ENCODE measurements at places on chromosomes 7 and 10.

DNA sequence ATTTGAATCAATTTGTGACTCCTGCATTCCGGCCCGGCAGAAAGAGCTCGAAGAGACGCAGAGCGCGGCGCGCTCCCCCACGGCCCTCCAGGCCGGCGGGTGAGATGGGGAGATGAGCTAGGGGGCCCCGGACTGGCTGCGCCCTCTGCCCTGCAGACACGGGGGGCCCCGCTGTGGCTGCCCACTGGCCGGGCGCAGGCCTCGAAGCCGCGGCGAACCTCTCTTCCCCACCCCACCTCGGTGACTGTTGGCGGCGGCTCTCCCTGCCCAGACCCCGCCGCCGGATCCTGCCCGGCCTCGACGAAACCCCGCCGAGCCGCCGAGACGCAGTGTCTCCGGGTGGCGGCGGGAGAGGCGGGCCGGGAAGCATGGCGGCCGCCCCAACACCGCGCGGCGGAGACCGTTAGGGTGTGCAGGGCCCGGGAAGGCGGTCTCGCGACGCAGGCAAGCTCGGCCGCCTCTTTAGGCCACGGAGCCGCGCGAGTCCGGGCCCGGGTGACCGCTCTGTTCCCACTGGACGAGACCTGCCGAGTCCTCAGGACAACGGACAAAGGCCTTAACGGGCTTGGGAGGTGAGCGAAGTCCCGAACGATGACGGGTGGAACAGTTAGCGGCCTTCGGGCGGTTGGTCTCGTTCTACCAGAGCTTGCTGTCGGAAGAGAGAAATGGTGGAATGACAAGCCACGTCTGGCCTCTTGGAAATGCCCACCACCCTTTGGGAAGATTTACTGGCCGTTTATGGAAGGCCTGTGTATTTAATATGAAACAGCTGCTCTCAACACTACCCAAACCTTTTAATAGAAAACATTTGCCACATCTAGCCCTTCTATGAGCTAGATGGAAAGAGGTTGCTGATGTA lies 24.3 kb downstream of the NUP42 start:
- DNase-seq: no peak

GRCh38 chr10:17668435-17669184 lies 24.7 kb downstream of the STAM start:
- DNase-seq: no peak

DNA sequence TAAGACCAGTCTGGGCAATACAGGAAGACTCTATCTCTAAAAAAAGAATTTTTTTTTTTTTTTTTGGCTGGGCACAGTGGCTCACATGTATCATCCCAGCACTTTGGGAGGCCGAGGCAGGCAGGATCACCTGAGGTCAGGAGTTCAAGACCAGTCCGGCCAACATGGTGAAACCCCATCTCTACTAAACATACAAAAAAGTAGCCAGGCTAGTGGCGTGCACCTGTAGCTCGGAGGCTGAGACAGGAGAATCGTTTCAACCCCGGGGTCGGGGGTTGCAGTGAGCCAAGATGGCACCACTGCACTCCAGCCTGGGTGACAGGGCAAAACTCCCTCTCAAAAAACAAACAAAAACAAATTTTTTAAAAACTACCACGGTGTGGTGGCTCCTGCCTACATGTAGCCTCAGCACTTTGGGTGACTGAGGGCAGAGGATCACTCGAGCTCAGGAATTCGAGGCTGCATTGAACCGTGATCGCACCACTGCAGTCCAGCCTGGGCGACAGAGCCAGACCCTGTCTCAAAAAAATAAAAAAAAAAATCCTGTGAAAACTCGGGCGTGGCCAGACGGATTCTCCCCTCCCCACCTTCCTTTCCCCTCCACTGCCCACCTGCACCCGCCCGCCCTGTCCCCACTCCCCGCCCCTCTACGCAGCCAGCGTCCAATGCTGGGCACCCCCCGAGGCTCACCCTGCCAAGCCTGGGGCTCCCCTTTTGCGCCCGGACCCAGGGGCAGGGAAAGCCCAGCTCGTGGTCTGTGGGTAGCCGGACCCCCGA lies 745 bp upstream of the ORAI2 start:
- DNase-seq: no peak

DNA sequence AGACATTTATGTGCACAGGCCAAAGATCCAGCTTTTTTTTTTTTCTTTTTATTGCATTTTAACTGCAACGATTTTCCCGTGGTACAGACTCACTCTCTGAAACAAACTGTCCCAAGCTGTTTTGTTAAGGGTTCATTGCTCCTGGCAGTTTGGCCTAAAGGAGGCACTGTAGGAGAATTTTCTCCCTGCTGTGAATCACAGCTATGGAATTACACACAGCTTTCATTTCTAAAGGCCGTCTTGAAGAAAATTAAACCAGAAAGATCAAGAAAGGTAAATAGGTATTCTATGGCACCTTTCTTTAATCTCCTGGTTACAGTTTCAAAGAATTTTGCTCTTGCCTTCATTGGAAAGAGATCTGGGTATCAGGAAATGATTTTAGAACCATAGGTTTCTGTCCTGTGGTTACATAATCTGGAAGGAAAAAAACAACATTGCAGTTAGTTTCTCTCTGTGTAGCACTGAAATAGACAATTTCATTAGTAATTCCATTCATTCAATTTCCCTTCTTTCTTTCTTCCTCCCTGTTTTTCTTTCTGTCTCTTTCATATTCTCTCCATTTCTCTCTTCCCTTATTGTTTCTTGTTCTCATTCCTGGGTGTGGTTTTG lies 51.2 kb downstream of the PDK4 start:
- peak; percentile 42 for DNase-seq

- DNase-seq: no peak
These were observed 3.2 kb downstream of the BZW2 start for GRCh38 chr7:16649196-16649595.

GRCh38 chr10:71761105-71761511 lies 12.2 kb downstream of the VSIR start:
- no peak for DNase-seq

DNA sequence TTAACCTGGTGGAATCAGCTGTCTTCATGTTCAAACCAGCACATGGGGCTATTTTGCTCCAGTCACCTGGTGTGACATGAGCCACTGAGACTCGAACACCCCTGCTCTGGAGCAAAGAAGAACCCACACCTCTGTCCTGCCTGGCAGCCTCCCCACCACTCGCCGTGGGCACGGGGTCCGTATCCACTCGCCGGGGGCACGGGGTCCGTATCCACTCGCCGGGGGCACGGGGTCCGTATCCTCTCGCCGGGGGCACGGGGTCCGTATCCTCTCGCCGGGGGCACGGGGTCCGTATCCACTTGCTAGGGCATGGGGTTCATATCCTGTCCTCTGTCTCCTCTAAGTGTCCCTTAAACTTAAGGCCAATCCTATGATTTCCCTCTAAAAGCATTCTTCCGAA lies 558.7 kb downstream of the PTPRN2 start:
- DNase-seq: no peak

DNA sequence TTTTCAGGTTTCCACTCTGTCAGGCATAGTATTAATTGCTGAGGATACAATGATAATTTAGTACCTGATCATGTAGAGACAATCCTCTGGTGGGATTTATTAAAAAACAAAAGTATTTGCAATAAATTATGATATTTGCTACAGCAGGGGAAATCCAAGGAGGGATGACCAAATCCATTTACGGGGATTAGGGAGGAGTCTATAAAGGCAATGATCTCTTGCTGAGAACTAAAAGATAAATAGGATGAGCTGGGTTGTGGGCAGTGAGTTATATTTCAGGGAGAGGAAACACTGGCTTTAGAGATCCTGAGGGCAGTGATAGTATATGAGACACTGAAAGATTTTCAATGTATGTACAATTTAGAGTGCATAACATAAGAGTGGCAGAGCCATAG lies 305.5 kb downstream of the GPR37 start:
- DNase-seq: no peak

DNA sequence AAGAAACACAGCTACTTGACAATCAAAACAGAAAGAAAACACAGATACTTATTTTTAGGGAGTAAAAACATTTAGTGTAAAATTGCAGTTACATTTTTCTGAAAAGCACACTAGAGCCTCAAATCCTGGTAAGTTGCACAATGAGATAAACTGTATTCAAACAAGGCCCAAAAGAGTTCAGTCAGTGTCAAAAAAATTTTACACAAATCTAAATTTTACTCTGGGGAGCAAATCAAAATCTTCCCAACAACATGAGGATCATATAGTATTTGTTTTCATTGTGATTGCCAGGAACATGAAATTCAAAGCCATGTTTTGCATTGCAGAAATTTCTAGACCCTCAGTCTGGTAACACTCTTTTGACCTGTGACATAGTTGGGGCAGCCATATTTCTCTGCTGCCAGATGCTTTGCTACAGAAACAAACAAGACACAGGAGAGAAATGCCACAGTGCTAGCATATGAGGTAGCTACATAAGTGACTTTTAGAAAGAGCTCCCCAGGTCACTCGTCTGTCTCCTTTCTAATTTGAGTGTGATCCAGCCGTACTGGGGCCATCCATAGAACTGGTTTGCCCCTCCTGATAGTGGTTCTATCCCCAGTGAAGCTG lies 49.6 kb downstream of the PDE1C start:
- no peak for DNase-seq

- no peak for DNase-seq
These were observed 80.1 kb downstream of the SEC61G start for GRCh38 chr7:54678763-54679489.

GRCh38 chr10:1638889-1639419 lies 98.4 kb downstream of the ADARB2 start:
- DNase-seq: no peak

GRCh38 chr7:142855756-142856564 lies 1.1 kb downstream of the EPHB6 start:
- DNase-seq: no peak

DNA sequence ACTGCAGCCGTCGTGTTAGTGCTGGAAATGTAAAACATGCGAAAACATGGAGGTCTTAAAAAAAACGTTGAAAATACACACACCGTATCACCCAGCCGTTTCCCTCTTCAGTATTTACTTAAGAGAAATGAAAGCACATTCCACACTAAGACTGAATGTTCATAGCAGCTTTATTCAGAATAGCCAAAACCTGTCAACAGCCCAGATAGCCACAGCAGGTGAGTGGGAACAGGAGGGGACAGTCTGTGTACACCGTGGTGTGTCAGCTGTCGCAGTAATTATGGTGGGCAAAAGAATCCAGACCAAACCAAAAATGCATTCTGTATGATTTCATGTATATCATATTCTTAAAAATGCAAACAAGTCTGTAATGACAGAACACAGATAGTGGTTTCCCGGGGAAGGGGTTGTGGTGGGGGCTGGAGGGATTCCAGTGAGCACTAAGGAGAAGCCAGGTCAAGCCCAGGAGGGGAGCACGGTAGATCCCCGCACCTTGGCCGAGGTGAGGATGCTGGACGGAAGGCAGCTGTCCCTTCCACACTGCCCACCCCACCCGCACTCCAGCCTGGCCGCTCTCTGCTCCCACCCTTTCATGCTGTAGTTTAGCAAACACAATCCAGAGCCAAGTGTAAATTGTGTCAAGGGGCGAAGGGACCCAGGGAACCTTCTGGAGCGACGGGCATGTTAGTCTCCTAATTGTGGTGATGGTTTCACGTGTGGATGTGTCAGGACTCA lies 123.6 kb downstream of the NKX6-2 start:
- DNase-seq: no peak

DNA sequence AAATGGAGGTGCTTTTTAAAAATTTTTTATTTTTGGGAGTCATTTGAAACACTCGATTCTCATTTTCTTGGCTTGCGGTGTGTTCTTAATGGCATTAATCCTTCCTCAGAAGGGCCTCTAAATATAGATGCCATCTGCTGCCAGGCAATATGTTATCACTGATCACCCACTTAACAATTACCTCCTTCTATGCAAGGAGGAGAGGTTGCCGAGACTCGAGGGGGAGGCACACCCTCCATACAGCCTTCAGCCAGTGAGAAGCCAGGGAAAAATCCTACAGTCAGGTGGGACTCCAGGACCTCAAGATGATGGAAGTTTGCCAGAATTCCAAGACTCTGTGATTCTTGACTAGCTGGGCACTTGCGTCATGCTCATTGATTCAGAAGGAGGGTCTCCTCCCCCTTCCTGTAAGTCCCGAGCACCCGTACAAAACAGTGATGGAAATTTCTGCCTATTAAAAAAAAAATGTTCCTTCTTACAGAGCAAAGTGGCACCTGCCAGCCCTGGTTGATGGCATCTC lies 574.5 kb downstream of the TYW1 start:
- DNase-seq: no peak
